GM23338 (cell line): ENCODE measurements at places on chromosomes 5 and 9.

- no peak for DNase-seq
These were observed 329.8 kb upstream of the IRX4 start for GRCh38 chr5:2212481-2212880.

- DNase-seq: no peak
These were observed 452.0 kb upstream of the ZNF608 start for GRCh38 chr5:125198270-125198974.

- DNase-seq: peak; percentile 42
These were observed 88.1 kb downstream of the FGF1 start for GRCh38 chr5:142597546-142598337.

DNA sequence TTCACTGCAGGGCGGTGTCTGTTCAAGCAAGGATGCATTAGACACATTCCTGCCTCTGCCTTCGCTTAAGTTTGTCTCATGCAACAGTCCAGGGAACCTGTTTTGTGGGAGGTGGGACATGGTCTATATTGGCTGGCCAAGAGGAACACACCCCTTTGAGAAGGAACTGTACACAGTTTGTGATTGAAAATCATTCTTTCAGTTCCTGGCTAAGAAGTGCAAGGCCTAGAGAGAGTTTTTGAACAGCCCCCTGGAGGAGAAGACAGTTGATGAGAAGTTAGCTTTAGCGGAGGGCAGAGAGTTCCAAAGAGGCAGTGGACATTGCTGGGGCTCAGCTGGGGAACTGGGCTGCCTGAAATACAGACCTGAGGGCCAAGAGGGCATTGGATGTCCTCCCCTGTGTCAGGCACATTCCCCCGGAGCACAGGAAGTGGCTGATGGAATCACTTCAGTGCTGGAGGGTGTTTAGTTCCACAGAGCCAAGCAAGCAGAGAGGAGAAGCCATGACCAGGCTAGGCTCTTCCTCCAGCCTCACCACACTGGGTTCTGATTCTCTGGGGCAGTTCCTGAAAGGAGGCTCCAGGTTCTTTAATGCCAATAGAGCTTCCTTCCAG is 66.6 kb downstream of the RGS3 start:
- DNase-seq: no peak

GRCh38 chr5:127001621-127002296 is 28.6 kb downstream of the MARCHF3 start:
- DNase-seq: no peak

GRCh38 chr5:78500028-78500427 is 139.6 kb downstream of the SCAMP1 start:
- DNase-seq: no peak

GRCh38 chr5:9502050-9502834 is 43.6 kb downstream of the SEMA5A start:
- no peak for DNase-seq

DNA sequence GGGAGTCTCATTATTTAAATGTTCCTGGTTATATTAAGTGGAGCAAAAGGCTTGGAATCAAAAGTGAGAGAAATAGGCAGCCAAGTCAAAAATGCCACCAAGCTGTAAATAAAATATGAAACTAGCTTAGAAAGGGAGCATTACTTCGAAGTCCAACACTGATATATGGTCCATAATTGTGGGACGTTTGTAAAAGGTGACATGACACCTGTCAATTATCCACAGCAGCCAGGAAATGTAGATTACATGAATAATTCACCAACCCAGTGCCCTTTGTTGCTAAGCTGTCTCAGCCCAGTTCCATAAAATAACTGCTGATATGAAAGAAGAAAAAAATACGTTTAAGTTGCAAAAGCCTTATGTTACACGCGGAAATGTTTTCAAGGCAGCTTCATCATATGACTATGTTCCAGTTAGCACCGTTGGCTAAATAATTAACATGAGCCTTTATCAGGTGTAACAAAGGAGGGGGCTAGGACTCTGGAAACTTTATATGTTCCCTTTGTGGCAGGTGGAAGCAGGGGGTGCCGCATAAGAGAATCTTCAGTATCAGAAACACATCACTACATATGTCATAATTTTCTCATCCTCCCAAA is 39.9 kb upstream of the ZSWIM6 start:
- no peak for DNase-seq

DNA sequence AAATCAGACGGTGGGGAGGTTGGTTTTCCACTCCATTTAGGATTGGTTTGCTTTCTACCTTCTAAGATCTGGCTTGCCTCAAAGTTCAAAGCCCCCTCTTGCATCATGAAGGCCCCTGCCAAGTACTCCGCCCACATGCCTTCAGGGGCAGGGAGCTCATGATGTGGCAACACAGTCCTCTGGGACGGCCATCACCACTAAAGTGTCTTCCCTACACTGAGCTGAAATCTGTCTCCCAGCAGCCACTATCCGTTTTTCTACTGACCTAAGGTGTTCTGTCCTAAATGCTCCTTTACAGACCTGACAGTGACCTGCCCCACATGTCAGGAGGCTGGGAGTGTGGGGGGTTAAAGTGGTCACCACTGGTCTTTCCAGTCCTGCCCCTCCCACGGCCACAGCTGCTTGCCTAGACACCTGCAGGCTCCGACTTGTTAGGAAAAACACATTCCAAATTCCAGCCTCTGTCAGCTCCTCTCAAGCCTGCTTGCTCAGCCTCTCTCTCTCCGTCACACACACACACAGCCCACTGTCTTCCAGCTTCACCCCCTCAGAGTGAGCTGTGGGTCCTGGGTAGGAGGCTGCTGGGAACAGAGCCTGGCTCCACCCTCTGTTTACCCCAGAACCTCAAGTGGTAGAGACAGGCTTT is 44.9 kb downstream of the SHB start:
- peak; percentile 62 for DNase-seq

DNA sequence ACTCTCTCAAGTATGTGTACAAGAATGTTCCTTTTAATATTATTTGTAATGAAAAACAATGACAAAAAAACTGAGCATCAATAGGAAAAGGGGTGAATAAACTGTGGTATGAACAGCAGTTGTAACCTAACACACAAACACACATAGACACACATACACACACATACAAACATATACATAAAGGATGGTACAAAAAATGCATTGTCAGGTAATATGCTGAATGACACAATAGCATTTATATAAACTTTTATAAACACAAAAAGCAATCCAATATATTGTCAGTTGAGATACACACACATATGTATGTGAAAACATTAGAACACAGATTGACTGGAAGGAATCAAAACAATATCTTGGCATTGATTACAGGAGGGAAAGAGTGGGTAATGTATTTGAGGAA is 227.0 kb upstream of the ISL1 start:
- no peak for DNase-seq

DNA sequence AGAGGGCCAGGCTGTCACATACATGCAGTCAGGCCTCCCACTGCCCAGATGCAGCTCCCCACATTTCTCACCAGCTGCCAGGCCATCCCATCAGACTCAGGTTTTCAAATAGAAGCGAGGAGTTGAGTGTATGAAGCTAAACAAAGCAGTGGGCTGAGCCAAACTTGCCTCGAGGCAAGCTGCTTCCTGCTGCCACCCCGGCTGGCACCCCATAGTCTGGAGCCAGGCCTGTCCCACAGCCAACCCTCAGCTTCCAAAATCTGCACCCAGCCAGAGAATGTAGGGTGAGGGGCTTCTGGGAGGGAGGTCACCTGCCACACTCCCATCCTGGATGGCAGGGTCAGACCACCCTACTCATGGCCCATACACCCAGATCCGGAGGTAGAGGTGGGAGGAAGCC is 22.3 kb upstream of the ALDH1B1 start:
- no peak for DNase-seq

DNA sequence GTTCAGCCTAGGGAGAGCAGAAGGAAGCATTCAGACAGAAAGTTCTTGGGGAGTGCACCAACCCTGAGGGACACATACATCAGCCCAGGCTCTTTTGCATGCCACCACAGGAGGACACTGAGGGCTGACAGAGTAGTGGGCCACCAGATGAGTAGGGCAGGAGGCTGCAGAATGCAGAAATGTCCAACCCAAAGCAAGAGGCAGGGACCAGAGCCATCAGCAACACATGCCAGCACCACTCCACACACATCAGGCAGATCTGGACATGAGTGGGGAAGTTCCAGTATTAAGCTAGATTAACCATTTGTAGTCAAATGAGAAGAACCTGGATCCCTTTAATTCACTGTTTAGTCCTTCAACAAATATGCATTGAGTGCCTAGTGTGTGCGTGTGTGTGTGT is 35.7 kb upstream of the OTULINL start:
- DNase-seq: no peak

GRCh38 chr9:35859990-35860339 is 10.2 kb downstream of the OR13J1 start:
- no peak for DNase-seq

- DNase-seq: no peak
These were observed 35.3 kb upstream of the MAN2A1 start for GRCh38 chr5:109654455-109654854.

- DNase-seq: no peak
These were observed 30.9 kb downstream of the TNFSF8 start for GRCh38 chr9:114899461-114899860.

- DNase-seq: no peak
These were observed 84.6 kb downstream of the ANKRD55 start for GRCh38 chr5:56148453-56148971.

DNA sequence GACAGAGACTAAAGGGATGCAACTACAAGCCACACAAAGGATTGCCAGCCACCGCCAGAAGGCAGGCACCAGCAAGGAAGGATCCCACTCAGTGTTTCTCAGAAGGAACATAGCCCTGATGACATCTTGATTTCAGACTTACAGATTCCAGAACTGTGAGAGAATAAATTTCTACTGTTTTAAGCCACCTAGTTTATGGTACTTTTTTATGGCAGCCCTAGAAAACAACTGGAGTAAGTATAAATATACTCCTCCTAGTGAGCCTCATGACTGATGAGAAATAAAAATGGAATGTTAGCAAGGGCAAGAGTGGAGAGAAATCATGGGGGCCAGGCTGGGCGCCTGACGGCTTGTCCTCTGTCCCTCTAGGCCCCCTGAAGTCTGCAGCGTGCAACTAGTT is 307.3 kb downstream of the PIK3R1 start:
- DNase-seq: no peak

DNA sequence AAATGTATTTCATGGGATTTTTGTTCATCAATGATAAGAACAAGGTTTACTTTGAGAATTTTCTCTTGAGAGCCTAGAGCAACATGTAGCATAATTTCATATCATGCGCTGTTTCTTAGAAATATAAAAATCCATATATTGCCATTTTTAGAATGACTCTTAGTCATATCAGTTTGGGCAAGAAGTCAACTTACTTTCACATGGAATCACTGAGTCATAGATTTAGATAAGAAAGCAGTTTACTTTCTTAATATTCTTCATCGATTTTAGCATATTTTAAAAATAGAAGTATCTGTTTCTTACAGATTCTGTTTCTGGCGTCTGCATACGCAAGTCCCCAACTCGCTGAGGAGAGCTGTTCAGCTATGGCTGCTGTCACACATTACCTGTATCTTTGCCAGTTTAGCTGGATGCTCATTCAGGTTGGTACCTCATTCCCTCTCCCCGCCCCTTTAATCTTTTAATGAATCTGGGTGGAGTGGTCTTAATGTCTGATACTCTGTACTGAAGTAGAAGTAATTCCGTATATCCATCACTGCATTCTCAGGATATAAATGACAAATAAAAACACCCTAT is 406.6 kb downstream of the ADGRV1 start:
- DNase-seq: no peak

GRCh38 chr5:66945389-66946349 is 250.9 kb downstream of the CD180 start:
- DNase-seq: no peak

DNA sequence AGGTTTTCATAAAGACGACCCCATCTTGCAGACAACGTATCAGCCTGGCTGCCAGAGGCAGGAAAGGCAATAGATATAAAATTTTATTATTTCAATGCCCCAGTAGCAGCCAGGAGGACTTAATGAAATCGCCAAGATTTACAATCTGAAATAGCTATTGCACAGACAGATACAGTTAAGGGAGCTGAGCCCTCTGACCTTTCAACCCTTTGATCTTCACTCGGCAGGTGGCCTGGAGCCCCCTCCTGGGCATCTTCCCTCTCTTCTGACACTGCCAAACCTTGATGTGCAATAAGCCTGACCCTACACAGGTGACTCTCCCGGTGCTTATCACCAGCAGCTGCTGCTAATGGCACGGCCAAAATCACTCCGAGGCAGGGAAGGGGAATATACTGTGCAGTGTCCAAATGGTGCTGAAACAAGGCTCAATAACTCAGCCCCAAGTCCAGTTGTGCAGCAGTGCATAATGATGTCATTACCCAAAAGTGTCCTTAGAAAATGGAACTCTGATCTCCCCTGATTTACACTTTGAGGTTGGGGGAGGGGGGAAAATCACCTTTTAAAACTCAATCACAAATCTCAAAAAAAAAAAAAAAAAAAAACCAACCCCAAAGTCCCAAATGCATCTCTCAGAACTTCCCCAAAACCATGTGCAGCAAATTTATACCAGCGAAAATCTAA is 242.0 kb downstream of the CRB2 start:
- DNase-seq: no peak

DNA sequence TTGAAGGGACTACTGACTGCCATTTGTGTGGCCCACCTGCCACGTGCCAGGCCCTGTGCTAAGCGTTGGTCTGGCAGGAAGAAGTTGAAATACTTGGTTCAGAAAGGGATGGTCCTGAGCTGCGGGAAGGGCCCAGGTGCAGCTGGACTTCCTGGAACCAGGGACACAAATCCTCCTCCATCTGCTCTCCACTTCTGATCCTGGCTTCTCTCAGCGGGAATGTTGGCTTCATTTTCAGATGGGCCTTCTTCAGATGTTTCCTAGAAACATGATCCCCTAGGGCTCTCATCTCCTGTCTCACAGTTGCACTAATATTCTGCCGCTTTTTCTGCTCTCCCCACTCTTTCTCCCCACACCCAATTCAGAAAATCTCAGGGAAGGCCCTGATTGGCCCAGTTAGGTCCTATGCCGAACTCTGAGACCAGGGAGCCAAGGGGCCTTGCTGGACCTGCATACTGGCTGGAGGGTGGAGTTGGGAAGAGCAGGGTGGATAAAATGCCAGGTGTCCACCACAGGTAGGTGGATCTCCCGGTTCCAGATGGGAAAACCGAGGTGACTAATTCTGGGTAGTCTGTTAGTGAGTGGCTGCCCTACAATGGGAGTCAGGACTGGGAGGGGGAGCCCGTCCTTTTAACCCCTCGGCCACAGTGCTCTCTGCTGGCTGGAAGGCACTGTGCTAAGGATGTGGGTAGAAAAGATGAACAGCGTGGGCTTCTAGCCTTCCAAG is 19.4 kb downstream of the PSAT1 start:
- no peak for DNase-seq
